Stimulated activated CD8-positive, alpha-beta memory T cell treated with anti-CD3 and anti-CD28 coated beads, Interleukin-15, amount 100 ng/mL, for 4 hours (primary cell): ENCODE measurements at places on chromosomes 2 and 18.

- no peak for DNase-seq
Observed at GRCh38 chr2:156083763-156084493, 248.6 kb downstream of the NR4A2 start.

DNA sequence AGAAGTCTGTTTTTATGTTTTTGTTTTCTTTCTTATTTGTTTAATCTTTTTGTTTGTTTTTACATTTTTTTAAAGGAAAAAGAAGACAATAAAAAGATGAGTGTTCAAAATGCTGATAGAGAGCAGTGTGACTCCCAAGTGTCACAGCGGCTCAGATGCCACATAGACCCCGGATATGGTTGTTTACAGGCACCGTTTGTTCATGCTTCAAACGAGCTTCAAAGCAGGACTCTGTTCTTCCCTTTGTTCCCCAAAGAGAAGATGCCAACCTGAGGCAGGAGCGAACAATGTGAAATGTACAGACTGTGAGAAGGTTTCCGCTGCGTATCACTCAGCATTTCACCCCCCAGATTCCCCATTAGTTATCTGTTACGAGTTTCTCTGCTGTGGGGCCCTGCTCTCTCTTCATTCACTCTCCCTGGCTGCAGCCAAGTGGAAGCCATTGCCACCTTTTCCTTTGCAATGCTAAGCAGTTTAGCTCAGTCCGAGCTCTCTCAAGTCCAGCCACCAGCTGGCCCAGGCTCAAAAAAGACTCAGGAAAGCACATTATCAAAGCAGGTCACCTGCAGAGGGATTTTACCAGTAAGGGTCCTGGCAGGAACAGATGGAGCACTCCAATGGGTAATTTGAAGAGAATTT lies 36.4 kb upstream of the PHLPP1 start:
- no peak for DNase-seq

- DNase-seq = no peak
Observed at GRCh38 chr2:200483729-200484198, 26.1 kb downstream of the KCTD18 start.

- no peak for DNase-seq
Observed at GRCh38 chr2:164793529-164793928, 48.1 kb downstream of the COBLL1 start.

DNA sequence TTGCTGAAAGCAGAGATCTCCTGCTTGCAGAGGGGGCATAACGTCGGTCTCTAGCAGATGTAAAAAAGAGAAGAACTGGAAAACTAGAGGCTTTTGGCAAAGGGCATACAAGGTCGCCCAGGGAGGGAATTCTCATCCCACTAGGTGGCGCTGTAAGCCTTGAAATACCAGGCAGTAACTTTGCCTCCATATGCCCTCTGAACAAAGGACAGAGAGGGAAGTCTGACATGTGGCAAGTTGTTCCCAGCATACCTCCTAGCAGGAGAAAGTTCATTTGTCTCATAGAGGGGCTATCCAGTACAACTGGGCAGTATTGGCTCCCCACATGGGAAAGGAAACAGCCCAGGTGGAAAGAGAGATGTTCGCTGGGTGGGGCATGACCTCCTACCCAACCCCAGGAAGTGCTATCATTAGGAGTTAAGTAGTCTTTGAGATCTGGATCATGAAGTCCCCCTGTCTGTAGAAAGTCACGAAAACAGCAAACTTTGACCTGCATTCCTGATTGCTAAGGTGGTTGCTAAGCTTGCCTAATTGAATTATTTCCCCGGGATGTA lies 39.9 kb downstream of the STK17B start:
- DNase-seq = peak; percentile 43

- no peak for DNase-seq
Observed at GRCh38 chr2:86283411-86284030, 53.9 kb downstream of the REEP1 start.

DNA sequence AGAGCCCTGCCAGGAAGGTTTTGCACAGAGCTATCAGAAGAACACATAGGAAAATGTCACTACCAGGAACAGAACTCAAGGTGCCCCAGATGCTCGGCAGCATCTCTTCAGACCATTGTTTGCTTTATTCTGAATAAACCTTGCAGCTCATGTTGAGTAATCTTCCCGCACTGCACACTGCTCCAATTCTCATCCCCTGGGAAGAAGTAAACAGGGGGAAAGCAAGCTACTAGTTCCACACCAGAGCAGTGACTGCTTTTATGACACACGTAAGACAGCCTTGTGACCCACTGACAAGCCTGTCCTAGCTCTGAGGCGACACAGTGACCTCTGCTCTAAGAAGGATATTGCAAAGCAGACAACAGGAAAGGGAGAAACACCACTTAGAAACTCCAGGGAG lies 44.2 kb downstream of the NRP2 start:
- DNase-seq = no peak

DNA sequence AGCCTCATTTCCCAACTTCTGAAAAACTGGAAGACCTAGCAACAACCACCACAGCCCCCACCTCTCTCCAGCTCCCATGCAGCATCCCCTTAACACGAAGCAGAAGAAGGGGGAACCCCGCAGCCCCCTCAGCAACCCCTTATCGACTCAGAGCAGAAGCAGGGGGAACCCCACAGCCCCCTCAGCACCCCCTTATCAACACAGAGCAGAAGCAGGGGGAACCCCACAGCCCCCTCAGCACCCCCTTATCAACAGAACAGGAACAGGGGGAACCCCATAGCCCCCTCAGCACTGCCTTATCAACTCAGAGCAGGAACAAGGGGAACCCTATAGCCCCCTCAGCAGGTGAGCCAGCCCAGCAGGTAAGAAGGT lies 6.7 kb downstream of the SLC66A2 start:
- DNase-seq = no peak
